ENCODE measurements at places on chromosomes 12 and 14.

DNA sequence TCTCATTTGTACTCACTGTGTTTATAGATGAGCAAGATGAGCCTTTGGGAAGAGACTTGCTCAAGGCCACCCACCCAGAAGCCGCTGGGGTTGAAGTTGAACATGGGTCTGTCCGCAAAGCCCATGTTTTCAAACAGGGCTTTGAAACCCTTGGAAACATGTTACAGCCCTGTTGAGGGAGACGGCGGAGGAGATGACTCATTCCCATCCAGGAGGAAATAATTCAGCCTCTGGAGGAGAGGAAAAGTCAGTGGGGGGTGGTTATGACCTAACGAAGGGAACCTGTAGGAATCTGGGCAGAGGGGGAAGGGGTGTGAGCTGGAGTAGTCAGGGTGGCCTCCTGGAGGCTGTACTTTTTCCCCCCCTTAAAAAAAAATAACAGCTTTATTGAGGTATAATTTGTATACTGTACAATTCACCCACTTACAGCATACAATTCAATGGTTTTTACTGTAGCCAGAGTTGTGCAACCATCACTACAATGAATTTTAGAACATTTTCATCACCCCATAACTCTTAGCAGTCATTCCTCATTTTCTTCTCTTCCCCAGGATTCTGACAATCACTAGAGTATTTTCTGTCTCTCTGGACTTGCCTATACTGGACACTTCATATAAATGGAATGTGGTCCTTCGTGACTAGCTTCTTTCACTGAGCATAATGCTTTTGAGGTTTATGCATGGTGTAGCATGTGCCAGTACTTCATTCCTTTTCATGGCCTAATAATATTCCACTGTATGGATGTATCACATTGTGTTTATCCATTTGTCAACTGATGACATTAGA, 1.9 kb upstream of the RIN3 start:
- DNase-seq, result no peak

DNA sequence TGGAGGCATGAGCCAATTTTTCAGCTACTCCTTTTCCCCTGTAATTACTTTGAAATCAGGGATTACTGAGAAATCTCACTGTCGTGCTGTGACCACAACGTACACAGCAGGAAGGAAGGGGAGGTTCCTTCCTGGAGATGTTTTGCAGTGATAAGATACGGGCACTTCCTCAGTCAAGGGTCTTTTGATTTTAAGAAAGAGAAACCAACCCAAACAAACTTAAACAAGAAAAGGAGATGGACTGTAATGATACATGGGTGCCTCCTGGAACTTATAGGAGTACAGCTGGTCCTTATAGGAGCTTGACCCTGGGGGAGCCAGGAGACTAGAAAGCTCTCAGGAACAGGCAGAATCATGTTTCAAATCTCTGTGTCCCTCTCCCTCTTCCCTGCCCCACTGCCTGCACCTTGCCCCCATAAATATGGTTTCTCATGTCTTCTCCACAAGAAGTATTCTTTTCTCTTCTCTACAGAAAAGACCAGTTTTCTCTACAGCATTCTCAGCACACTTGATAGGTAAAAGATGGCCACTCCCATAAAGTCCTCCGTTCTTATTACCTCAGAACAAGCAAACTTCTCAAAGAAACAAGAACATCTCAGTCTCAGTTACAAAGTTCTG, 281.1 kb upstream of the AMIGO2 start:
- no peak for DNase-seq

DNA sequence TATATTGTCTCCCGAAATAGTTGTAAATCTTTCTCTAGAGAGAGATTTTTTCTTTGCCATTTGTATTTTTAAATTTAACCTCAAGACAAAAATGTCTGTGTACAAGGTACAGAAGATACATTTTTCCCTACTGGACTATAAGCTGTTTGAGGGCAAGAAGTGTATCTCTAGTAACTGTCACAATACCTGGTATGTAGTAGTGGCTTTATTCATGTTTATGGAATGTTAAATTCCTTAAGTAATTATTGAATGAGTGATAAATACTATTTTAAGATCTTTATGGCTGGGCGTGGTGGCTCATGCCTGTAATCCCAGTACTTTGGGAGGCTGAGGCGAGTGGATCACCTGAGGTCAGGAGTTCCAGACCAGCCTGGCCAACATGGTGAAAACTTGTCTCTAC, 24.4 kb upstream of the CDK17 start:
- no peak for DNase-seq

DNA sequence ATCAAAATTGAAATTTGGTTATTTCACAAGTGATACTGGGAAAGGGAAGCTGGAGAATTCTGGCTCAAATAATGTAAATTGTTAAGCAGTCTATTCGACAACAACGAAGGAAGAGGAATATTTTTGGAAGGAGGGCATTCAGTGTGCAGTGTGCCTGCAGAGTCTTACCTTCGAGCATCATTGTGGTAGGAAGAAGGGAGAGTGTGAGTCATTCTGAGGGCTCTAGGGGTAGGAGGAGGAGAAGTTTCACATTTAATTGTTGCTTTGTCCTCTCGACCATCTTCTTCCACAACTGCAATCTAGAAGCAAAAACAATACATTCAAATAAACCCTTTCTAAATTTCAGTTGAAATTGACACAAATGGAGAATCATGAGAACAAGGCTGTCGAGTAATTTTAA, 263.0 kb downstream of the ACSS3 start:
- no peak for DNase-seq

DNA sequence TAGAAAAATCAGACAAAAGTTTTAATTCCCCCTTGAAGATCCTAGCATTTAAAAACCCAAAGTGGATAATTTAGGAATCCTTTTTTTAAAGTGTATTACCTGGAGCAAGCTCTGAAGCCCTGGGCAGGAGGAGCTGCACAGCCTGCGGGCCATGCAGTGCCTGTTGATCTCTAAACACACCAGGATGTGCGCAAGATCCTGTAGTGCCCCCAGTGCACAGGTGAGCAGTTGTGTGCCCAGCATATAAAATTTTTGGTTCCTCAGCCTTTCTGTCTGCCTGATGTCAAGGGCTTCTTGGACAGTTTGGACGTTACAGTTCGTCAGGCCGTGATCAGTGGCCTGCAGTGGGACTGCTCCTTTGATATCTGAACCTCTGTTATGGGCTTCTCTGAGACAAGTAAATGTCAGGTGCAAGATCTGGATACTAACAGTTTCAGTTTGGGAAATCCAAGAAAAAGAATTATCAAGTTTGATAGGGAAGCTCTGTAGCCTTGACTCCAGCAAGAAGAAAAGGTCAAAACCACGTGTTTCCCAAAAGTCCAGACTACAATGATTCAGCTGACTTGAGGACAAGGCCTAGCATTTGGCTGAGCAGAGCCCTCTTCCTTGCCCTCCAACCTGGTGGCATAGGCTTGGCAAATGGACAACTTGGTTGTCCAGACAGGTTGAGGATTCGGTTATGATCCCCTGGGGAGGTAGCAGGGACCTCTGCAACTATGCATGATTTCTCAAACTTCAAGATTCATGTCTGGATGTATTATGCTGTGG, 1.0 kb downstream of the ATXN7L3B start:
- DNase-seq, result no peak

GRCh38 chr14:95106971-95107370, 50.4 kb downstream of the DICER1 start:
- no peak for DNase-seq

- DNase-seq, result no peak
Measured at GRCh38 chr14:88493392-88494185, 61.2 kb downstream of the PTPN21 start.

Measured in NT2/D1 (cell line).